Activated B cell treated with CpG ODN at 0.5 μM for 24 hours (primary cell): ENCODE measurements at places on chromosomes 1 and 21. TPM values are rescaled to one million over a fixed set of nuclear protein-coding genes. Genes with fewer than 3 reads are reported as not detected.

Gene TRMT1L
- total RNA-seq: 20.0 and 23.9 TPM in 2 replicates

DNA sequence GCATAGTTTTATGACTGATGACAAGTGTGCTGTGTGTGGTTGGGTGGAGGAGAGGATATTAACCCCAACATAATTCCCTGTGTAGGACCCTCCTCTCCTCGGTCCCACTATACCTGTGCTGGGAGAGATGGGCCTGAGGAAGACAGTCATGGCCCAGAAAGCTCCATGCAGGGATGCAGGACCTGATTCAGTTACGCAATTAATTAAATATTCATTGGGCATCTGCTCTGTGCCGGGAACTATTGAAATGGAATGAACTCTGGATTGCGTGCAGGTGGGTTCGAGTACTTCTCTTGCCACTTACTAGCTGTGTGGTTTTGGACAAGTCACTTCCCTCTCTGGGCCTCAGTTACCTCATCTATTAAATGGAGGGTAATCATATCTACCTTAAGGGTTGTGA is 74.6 kb downstream of the CD247 start:
- H3K36me3 ChIP-seq: no peaks in the 10 kb centered on the region
- H3K27me3 ChIP-seq: no peaks in the 10 kb centered on the region
- no peak overlapping the region for H3K27ac ChIP-seq
- DNase-seq: no peak
- peaks cover 36% of the 10 kb centered on the region for H3K4me1 ChIP-seq

- peak within 1 kb of the TSS; percentile 99 for H3K4me3 ChIP-seq
- peak; percentile 78 for DNase-seq
- H3K4me1 ChIP-seq: peaks cover 77% of the 10 kb centered on the region
- peak within 1 kb of the TSS; percentile 94 for H3K27ac ChIP-seq
Measured at GRCh38 chr1:93681101-93681988, at the start of gene BCAR3. Gene BCAR3 (minus strand): TSS chr1:93681837. CDS start chr1:93674930, 6,907 bp downstream.

Gene LIPI
- not detected in 2 replicates for total RNA-seq

- H3K36me3 ChIP-seq: no peaks in the 10 kb centered on the region
- no peak overlapping the region for H3K4me3 ChIP-seq
- no peak overlapping the region for H3K27ac ChIP-seq
Measured at GRCh38 chr1:78843546-78843945, 163.0 kb downstream of the ADGRL4 start.

Gene RNF11
- 15.3 and 17.1 TPM in 2 replicates for total RNA-seq

Gene SGIP1
- total RNA-seq: not detected in 2 replicates

Gene PRDX6
- 125 and 129 TPM in 2 replicates for total RNA-seq

Gene SERTAD4
- total RNA-seq: not detected in 2 replicates

Gene PHACTR4
- 27.2 and 31.5 TPM in 2 replicates for total RNA-seq

Gene LRRN2
- not detected in 2 replicates for total RNA-seq

Gene C1orf74
- 3.7 TPM in 2 replicates for total RNA-seq

- no peak overlapping the region for H3K27ac ChIP-seq
- H3K27me3 ChIP-seq: peaks cover 25% of the 10 kb centered on the region
- H3K4me1 ChIP-seq: peaks cover 11% of the 10 kb centered on the region
- H3K4me3 ChIP-seq: peak overlapping the region; percentile 56
- H3K36me3 ChIP-seq: no peaks in the 10 kb centered on the region
- no peak for DNase-seq
Measured at GRCh38 chr1:92029241-92029922, 403 bp upstream of the EPHX4 start.

DNA sequence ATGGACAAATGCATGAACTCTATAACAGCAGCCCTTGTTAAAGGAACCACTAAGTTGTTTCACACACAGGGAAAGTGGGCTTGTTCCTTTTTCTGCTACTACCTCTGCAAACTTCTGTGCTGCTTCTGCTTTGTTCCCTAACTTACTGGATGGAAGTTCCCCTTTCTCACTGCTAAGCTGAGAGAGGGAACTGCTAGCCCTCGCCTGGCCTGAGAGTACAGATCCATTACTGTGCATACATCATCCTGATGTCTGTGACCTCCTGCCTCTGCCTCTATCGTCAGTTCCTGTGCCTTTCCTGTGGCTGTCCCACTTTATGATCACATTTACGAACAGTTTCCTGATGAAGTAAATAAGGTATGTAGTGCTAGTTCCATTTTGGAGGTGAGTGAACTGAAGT is 3.5 kb downstream of the GNAT2 start:
- DNase-seq: no peak
- H3K4me3 ChIP-seq: no peak overlapping the region
- H3K36me3 ChIP-seq: peaks cover 4% of the 10 kb centered on the region
- H3K27me3 ChIP-seq: no peaks in the 10 kb centered on the region
- H3K27ac ChIP-seq: peak overlapping the region; percentile 51

GRCh38 chr1:189859385-189859977 is 618.2 kb downstream of the BRINP3 start:
- peak; percentile 14 for DNase-seq
- H3K4me3 ChIP-seq: no peak overlapping the region
- no peaks in the 10 kb centered on the region for H3K4me1 ChIP-seq

GRCh38 chr1:81558291-81559076 is 242.2 kb upstream of the ADGRL2 start:
- no peaks in the 10 kb centered on the region for H3K27me3 ChIP-seq
- no peaks in the 10 kb centered on the region for H3K36me3 ChIP-seq
- no peak overlapping the region for H3K27ac ChIP-seq
- no peak for DNase-seq

Gene SLC26A9
- total RNA-seq: not detected in 2 replicates

Gene POFUT2
- 19.3 and 21.4 TPM in 2 replicates for total RNA-seq

DNA sequence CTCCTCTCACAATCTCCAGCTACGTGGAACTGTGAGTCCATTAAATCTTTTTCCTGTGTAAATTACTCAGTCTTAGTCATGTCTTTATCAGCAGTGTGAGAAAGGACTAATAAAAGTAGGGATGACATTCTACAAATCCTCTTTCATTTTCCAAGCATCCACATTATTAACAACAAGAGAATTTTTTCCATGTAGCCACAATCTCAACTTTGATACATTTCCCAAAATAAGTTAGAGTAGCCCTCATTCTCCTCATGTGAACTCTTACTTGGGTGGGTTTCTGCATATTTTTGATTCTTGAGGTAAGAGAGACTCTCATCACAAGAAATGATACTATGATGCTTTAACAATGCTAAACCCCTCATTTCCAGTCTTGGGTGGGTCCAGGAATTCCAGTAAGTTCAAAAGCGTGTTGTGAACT is 52.8 kb downstream of the TNFSF18 start:
- H3K4me1 ChIP-seq: no peaks in the 10 kb centered on the region
- DNase-seq: no peak
- H3K27ac ChIP-seq: no peak overlapping the region
- no peak overlapping the region for H3K4me3 ChIP-seq
- H3K36me3 ChIP-seq: peaks cover 2% of the 10 kb centered on the region

Gene TRIM17
- total RNA-seq: not detected in 2 replicates

- H3K4me3 ChIP-seq: no peak overlapping the region
- peaks cover 16% of the 10 kb centered on the region for H3K36me3 ChIP-seq
- no peak for DNase-seq
- H3K4me1 ChIP-seq: peaks cover 88% of the 10 kb centered on the region
- no peak overlapping the region for H3K27ac ChIP-seq
Measured at GRCh38 chr1:2248127-2248826, 20.2 kb downstream of the SKI start.

Gene FAM151A
- not detected in 2 replicates for total RNA-seq

GRCh38 chr1:234899041-234899729 is 229.5 kb downstream of the TOMM20 start:
- DNase-seq: no peak
- no peak overlapping the region for H3K27ac ChIP-seq
- H3K4me3 ChIP-seq: no peak overlapping the region
- no peaks in the 10 kb centered on the region for H3K4me1 ChIP-seq
- no peaks in the 10 kb centered on the region for H3K36me3 ChIP-seq

GRCh38 chr1:27179379-27179778 is 24.5 kb upstream of the SLC9A1 start:
- no peak for DNase-seq
- H3K36me3 ChIP-seq: peaks cover 5% of the 10 kb centered on the region
- H3K4me1 ChIP-seq: no peaks in the 10 kb centered on the region
- no peak overlapping the region for H3K27ac ChIP-seq
- H3K4me3 ChIP-seq: no peak overlapping the region

- H3K27me3 ChIP-seq: peaks cover 3% of the 10 kb centered on the region
- no peak overlapping the region for H3K4me3 ChIP-seq
- peaks cover 31% of the 10 kb centered on the region for H3K4me1 ChIP-seq
- peak overlapping the region; percentile 53 for H3K27ac ChIP-seq
- DNase-seq: no peak
- no peaks in the 10 kb centered on the region for H3K36me3 ChIP-seq
Measured at GRCh38 chr1:22163137-22163536, 20.2 kb upstream of the WNT4 start.

DNA sequence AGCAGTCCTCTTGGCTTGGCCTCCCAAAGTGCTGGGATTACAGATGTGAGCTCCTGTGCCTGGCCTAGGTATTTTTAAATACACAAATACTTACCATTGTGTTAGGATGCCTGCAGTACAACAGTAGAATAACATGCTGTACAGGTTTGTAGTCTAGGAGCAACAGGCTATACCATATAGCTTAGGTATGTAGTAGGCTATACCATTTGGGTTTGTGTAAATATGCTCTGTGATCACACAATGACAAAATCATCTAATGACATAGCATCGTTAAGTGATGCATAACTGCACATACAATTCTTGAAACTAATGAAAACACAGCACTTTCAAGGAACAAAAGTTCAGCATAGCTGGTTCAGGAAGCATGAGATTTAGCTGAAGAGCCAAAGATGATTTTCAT is 12.7 kb downstream of the POU2F1 start:
- DNase-seq: no peak
- no peaks in the 10 kb centered on the region for H3K36me3 ChIP-seq
- no peaks in the 10 kb centered on the region for H3K27me3 ChIP-seq
- no peak overlapping the region for H3K27ac ChIP-seq

DNA sequence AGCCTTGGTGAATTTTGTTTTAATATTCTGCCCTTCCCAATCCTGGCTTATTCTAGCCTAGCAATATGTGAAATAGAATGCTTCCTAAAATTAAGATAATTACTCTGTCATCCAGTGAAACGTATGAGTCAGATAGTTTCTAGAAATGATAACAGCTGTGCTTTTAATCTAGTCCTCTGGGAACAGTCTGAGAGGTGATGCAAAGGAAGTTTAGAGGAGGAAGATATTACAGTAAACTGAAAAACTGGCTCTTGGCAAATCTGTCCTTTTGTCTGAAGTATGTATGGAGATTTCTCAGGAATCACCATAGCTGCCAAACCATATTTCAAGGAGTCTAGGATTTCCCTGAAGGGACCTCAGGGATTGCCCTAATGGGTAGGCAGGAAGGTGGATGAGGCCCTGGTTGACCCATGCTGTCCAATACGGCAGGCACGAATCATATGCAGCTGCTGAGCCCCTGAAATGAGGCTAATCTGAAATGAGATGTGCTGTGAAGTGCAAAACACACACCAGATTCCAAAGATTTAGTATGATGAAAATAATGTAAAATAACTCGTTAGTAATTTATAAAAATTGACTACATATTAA is 70.8 kb upstream of the LBR start:
- peaks cover 5% of the 10 kb centered on the region for H3K27me3 ChIP-seq
- no peak overlapping the region for H3K4me3 ChIP-seq
- H3K27ac ChIP-seq: no peak overlapping the region
- H3K36me3 ChIP-seq: no peaks in the 10 kb centered on the region
- DNase-seq: no peak
- H3K4me1 ChIP-seq: peaks cover 16% of the 10 kb centered on the region

DNA sequence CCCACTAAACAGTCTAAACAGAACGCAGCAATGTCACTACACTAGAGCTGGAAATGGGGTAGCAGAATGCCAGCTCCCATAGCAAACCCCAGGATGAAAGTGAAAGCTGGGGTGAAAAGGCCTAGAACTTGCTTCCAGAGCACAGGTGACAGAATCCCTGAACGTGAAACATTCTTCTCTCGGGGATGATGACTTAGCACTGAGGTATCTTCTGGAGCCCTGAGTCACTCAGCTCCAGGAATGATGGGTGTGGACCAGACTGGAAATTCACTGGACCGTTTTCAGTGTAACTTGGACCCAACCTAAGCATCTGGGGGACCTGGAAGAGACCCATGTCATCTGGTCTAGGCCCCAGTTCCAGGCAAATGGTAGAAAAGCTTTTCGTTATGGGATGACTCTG is 108.9 kb downstream of the CDC7 start:
- DNase-seq: no peak
- H3K4me3 ChIP-seq: no peak overlapping the region
- H3K27ac ChIP-seq: no peak overlapping the region
- H3K36me3 ChIP-seq: no peaks in the 10 kb centered on the region

DNA sequence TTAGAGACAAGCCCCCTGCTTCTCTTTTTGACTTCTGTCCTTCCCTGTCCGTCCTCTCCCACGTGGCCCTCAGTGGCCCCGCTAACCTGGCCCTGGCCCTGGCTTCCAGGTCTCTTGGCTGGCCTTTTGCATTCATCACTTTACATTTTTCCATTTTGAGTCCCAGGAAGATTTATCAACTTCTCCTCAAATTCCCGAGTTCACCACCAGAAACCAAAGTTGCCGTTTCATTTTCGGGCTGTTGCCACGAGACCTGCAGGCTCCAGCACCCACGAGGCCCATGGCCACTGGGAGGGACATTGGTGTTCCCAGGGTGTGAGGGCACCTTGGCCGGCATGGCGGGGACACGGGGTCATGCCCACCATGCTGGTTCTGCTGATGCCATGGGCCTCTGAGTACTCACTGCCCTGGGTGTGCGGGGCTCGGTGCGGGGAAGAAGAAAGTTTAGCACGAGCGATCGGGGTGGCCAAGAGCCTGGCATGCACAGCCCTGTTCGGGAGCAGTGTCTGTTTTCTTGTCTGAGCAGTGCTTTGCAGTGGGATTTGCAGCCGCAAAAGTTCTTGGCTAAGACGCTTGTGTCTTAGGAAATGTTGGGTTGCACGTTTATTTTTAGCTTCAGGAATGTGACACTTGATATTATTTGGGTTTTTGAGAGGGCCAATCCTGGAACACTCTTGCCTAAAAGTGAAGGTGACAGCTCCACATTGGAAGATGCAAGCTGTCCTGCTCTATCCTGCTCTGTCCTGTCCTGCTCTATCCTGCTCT is 40.4 kb upstream of the ADARB1 start:
- DNase-seq: no peak
- H3K27me3 ChIP-seq: peaks cover 7% of the 10 kb centered on the region
- H3K36me3 ChIP-seq: no peaks in the 10 kb centered on the region
- no peak overlapping the region for H3K4me3 ChIP-seq
- peaks cover 11% of the 10 kb centered on the region for H3K4me1 ChIP-seq

Gene ANKRD65
- total RNA-seq: 0.13 TPM in 1 of 2 replicates, not detected in the other
